ENCODE measurements at places on chromosomes 6 and 20.

GRCh38 chr6:13180538-13180937, 147.8 kb downstream of the TBC1D7 start:
- H3K4me3 ChIP-seq, result no peak overlapping the region
- H3K27ac ChIP-seq, result no peak overlapping the region
- H3K27me3 ChIP-seq, result 0 out of 2 replicates have a peak, but pooled peaks cover 4% of the 10 kb centered on the region
- no peaks in the 10 kb centered on the region for H3K36me3 ChIP-seq
- H3K4me1 ChIP-seq, result no peaks in the 10 kb centered on the region

- H3K27me3 ChIP-seq, result no peaks in the 10 kb centered on the region
- no peaks in the 10 kb centered on the region for H3K36me3 ChIP-seq
- no peak overlapping the region for H3K4me3 ChIP-seq
- no peak for DNase-seq
- no peak overlapping the region for H3K27ac ChIP-seq
Measured at GRCh38 chr6:72699159-72699558, 77.3 kb downstream of the KCNQ5 start.

GRCh38 chr6:164753517-164753916, 555.9 kb downstream of the C6orf118 start:
- H3K27me3 ChIP-seq, result no peaks in the 10 kb centered on the region
- DNase-seq, result no peak
- no peaks in the 10 kb centered on the region for H3K4me1 ChIP-seq

GRCh38 chr6:27130668-27131428, 116.7 kb upstream of the PRSS16 start:
- H3K4me3 ChIP-seq, result peak overlapping the region; percentile 95
- peaks cover 47% of the 10 kb centered on the region for H3K4me1 ChIP-seq
- DNase-seq, result no peak
- no peaks in the 10 kb centered on the region for H3K27me3 ChIP-seq
- H3K36me3 ChIP-seq, result no peaks in the 10 kb centered on the region

- peaks cover 45% of the 10 kb centered on the region for H3K4me1 ChIP-seq
- peaks cover 34% of the 10 kb centered on the region for H3K36me3 ChIP-seq
- H3K4me3 ChIP-seq, result peak overlapping the region; percentile 86
- no peak for DNase-seq
Measured at GRCh38 chr6:158816803-158817727, 2.1 kb downstream of the EZR start.

GRCh38 chr6:36743538-36744303, 46.1 kb downstream of the RAB44 start:
- no peak for DNase-seq
- H3K27ac ChIP-seq, result no peak overlapping the region
- no peaks in the 10 kb centered on the region for H3K36me3 ChIP-seq
- H3K27me3 ChIP-seq, result no peaks in the 10 kb centered on the region

DNA sequence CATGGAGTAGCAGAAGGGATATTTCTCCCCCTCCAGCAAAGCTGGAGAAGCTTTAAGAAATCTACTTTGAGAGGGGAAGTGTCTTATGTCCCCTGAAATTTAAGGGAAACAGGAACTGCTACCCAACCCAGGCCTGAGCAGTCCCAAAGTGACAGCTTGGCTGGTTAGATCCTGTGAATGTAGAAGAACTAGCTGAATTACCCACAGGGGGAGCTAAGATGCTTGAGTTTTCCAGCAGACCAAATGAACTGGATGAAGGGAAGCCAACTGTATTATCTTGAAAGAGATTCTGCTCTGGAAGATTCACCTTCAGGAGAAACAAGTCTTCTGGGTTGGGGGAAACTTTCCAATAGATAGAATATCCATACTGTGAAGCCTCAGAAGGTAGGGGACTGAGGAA, 303.3 kb upstream of the MMS22L start:
- no peaks in the 10 kb centered on the region for H3K4me1 ChIP-seq
- H3K36me3 ChIP-seq, result no peaks in the 10 kb centered on the region
- H3K27ac ChIP-seq, result no peak overlapping the region
- H3K4me3 ChIP-seq, result no peak overlapping the region

- no peaks in the 10 kb centered on the region for H3K4me1 ChIP-seq
- no peak for DNase-seq
- no peaks in the 10 kb centered on the region for H3K27me3 ChIP-seq
- H3K36me3 ChIP-seq, result peaks cover 7% of the 10 kb centered on the region
- H3K27ac ChIP-seq, result no peak overlapping the region
Measured at GRCh38 chr20:38757145-38757775, 9.0 kb downstream of the ACTR5 start.

GRCh38 chr6:19712998-19713397, 124.2 kb upstream of the ID4 start:
- H3K27ac ChIP-seq, result no peak overlapping the region
- DNase-seq, result no peak
- no peak overlapping the region for H3K4me3 ChIP-seq
- no peaks in the 10 kb centered on the region for H3K4me1 ChIP-seq

- no peak overlapping the region for H3K27ac ChIP-seq
- H3K4me1 ChIP-seq, result no peaks in the 10 kb centered on the region
- H3K36me3 ChIP-seq, result no peaks in the 10 kb centered on the region
- no peak for DNase-seq
- no peaks in the 10 kb centered on the region for H3K27me3 ChIP-seq
- no peak overlapping the region for H3K4me3 ChIP-seq
Measured at GRCh38 chr20:53080687-53080962, 108.5 kb downstream of the TSHZ2 start.

DNA sequence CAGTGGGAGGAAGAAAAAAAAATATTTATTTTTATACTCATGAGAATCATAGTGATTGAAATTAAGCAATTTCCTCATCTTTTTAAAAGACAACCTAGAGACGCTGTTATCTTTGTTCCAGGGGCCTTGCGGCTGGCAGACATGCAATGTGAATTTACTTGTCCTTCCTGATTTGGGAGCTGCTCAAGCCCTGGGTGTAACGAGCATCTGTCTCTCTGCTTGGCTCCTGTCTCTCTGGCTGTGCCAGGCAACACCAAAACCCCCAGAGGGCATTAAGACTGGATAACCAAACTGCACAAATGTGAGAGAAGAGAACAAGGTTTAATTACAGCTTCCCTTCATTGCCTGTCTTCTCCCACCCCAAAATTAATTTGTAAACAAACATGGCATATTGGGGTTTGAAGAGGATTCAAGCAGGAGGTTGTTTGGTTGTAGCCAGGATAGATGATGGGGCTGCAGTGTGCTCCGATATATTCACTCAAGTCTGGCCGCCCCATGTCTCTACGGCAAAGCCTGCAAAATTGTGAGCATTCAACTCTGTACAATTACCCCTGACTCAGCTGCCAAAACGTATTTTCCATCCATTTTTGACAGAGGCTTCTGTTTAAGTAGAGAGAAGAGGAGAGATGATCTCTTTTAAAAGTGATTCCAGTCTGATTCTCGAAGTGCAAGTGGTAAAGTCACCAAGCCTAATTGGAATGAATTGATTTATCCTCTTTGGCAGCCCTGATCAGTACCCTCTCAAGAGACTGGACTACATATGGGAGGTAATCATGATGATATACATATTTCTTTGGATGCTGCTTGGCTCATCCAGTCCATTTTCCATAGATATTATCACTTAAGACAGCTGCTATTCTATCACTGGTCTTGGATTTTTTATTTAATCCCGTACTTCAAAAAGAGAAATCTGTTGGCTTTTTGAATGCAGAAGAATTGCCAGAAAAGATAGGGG, 170.2 kb downstream of the SLC24A3 start:
- H3K4me1 ChIP-seq, result no peaks in the 10 kb centered on the region
- no peak overlapping the region for H3K27ac ChIP-seq
- H3K27me3 ChIP-seq, result no peaks in the 10 kb centered on the region
- H3K4me3 ChIP-seq, result no peak overlapping the region
- DNase-seq, result no peak

- H3K27ac ChIP-seq, result no peak overlapping the region
- no peak overlapping the region for H3K4me3 ChIP-seq
- no peaks in the 10 kb centered on the region for H3K36me3 ChIP-seq
- DNase-seq, result no peak
Measured at GRCh38 chr6:152298055-152298647, 339.0 kb downstream of the SYNE1 start.

- no peaks in the 10 kb centered on the region for H3K36me3 ChIP-seq
- no peaks in the 10 kb centered on the region for H3K4me1 ChIP-seq
- no peaks in the 10 kb centered on the region for H3K27me3 ChIP-seq
- DNase-seq, result no peak
Measured at GRCh38 chr6:103000688-103001087, 1607.2 kb downstream of the GRIK2 start.

- H3K4me1 ChIP-seq, result no peaks in the 10 kb centered on the region
- H3K4me3 ChIP-seq, result no peak overlapping the region
- H3K27ac ChIP-seq, result no peak overlapping the region
- H3K36me3 ChIP-seq, result no peaks in the 10 kb centered on the region
- no peak for DNase-seq
Measured at GRCh38 chr20:35971981-35972380, 3.6 kb downstream of the CNBD2 start.

DNA sequence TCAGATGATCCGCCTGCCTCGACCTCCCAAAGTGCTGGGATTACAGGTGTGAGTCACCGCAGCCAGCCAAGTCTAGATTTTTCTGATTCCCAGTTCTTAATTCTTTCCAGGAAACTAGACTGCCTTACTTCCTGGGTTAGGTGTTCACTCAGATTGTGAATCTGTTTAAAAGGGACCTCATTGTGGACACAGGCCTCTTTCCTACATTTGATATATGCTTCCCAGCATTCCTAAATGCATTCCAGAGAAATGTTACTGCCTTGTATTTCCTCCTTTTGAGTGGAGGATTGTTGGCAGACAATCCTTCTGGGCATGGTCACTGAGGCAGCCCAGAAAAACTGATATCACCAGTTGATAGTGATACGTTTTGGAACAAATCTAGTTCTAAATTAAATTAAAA, 15.7 kb downstream of the TMEM181 start:
- H3K4me3 ChIP-seq, result no peak overlapping the region
- H3K27ac ChIP-seq, result no peak overlapping the region
- no peaks in the 10 kb centered on the region for H3K36me3 ChIP-seq
- no peaks in the 10 kb centered on the region for H3K27me3 ChIP-seq
- H3K4me1 ChIP-seq, result peaks cover 3% of the 10 kb centered on the region
- no peak for DNase-seq

- no peaks in the 10 kb centered on the region for H3K36me3 ChIP-seq
- DNase-seq, result no peak
- H3K27ac ChIP-seq, result no peak overlapping the region
- no peaks in the 10 kb centered on the region for H3K27me3 ChIP-seq
- H3K4me1 ChIP-seq, result no peaks in the 10 kb centered on the region
Measured at GRCh38 chr6:132750455-132751248, 7.1 kb downstream of the VNN2 start.

- no peaks in the 10 kb centered on the region for H3K4me1 ChIP-seq
- no peak overlapping the region for H3K4me3 ChIP-seq
- DNase-seq, result no peak
- H3K27ac ChIP-seq, result no peak overlapping the region
- H3K27me3 ChIP-seq, result no peaks in the 10 kb centered on the region
Measured at GRCh38 chr6:15340775-15341174, 94.9 kb downstream of the JARID2 start.

DNA sequence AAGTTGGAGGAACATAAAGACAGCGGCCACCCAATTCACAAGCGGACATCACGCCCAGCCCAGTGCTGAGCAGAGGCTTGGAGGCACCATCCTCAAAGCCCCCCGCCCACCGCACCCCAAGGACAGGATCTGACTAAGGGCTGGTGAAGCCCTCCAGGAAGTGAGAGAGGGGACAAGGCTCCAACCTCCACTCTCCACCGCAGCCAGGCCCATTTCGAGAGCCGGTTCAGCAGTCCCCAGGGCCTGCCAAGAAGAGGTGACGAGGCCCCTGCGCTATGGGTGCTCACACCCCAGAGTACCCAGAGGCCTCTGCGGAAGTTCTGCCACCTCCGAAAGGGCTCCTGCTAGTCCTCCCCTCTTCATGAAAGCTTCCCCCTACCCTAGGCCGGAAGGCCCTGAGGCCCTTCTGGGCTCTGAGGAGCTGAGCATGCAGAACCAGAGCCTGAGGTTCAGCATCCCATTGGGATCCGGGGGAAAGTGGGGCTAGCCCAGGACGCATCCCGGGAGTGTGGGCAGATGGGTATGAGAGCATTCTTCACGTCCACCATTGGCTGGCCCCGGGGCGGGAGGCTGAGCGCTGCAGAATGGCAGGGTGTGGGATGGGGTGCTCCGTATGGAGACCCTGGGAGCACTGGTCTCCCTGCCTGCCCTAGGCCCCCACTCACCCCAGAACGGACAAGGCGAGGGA, 2.5 kb downstream of the GRM4 start:
- no peaks in the 10 kb centered on the region for H3K27me3 ChIP-seq
- H3K27ac ChIP-seq, result no peak overlapping the region
- no peak for DNase-seq
- H3K4me3 ChIP-seq, result peak overlapping the region; percentile 44

DNA sequence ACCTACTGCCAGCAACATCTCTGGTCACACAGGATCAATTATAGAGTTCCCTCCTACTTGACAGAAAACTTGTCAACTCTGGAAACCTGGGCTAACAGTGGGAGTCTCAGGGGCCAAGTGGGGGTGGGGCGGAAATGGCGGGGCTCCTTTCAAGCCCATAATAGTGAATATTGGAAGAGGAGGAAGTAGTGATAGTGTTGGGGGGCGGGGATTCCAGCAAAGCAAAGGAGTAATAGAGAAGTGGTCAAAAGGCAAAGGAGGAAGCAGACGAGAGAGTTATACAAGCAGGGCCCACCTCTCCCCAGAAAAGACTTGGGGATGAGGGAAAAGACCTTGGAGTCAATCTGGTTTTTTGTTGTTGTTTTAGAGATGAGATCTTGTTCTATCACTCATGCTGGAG, 2.1 kb downstream of the DEF6 start:
- H3K4me3 ChIP-seq, result no peak overlapping the region
- H3K36me3 ChIP-seq, result no peaks in the 10 kb centered on the region
- H3K4me1 ChIP-seq, result no peaks in the 10 kb centered on the region
- DNase-seq, result no peak
- H3K27ac ChIP-seq, result no peak overlapping the region

DNA sequence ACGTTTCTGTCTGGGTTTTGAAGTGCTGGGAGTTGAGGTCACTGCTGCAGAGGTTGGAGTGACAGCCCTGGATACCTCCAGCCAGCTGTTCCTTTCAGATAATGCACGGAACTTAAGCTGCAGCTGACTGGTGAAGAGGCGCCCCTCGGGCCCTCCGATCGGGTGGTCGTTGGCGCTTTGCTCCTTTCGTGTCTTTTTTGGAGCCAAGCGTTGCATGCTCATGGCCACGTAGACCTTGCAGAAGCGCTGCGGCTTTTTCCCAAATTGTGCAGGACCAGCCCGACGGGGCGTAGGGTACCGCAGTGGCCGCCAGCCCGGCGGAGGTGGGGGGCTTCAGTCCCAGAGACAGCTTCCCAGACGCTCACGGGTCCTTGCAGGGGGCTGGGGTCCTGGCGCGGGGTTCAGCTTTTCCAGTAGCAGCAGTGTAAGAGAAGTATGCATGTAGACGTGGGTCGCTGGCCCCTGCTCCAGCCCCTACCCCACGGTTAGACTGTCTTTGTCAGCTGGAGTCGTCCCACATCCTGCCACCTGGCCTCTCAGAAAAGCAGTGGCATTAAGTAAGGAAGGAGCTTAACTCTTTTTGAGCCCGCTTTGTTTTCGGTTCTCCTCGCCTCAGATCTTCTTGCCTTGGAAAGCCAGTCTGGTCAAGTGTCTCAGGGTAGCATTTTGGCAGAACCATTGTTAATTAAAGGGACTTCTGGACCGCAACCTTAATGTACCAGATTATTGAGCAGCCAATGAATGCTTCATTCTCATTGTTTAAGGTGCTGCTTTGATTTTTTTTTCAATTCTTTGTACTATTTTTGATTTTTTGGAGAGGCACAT, 838 bp downstream of the TNFAIP3 start:
- peak overlapping the region; percentile 57 for H3K27ac ChIP-seq
- DNase-seq, result no peak
- peaks cover 26% of the 10 kb centered on the region for H3K4me1 ChIP-seq
- no peaks in the 10 kb centered on the region for H3K36me3 ChIP-seq
- peak overlapping the region; percentile 83 for H3K4me3 ChIP-seq
- no peaks in the 10 kb centered on the region for H3K27me3 ChIP-seq

Data from Panc1 (cell line).